ENCODE measurements at places on chromosomes 2 and 18.

GRCh38 chr2:175175896-175176295 lies 5.6 kb downstream of the ATP5MC3 start:
- DNase-seq = no peak

DNA sequence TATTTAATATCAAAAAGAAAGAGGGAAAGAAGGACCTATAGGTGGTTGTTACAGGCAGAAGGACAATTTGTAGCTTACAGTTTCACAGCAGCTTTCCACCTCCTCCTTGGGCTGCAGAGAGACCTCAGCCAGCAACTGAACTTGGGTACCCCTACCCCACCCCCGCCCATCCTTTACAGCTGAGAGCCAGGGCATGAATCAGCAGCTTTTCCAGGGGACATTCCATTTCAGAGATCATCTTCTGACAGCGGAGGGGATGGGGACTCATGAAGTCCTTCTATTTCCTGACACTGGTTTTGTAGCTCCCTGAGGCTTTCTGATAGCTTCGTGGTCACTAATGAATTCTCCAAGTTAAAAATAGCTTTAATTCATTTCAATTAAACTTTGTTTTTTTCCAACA lies 96.4 kb downstream of the ITGB1BP1 start:
- DNase-seq = no peak

DNA sequence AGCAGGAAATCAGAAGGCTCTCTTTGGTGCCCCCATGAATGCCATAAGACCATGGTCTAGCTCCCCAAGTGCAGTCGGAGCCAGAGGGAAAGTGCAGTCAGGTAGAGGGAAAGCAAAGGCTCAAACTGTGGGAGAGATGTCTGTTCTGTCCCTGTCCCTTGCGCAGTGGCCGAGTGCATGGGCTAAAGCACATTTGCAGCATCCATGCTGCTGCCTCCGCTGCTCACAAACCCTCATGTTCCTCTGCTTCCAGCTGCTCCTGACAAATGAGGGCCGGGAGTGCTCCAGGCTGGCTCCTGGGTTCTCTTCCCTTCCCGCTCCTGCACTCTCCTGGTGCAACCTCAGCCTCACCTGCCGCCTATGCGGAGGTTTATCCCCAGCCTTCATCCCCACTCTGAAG lies 34.2 kb downstream of the SCTR start:
- no peak for DNase-seq

DNA sequence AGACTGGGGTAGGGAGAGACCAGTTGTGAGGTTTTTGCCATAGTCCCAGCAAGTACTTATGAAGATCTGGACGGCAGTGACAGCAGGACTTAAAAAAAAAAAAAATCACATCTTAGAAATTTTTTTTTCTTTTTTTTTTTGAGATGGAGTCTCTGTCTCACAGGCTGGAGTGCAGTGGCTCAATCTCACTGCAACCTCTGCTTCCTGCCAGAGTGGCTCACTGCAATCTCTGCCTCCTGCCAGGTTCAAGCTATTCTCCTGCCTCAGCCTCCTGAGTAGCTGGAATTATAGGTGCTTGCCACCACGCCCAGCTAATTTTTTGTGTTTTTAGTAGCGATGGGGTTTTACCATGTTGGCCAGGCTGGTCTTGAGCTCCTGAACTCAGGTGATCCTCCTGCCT lies 22.4 kb upstream of the STAT4 start:
- DNase-seq = no peak

DNA sequence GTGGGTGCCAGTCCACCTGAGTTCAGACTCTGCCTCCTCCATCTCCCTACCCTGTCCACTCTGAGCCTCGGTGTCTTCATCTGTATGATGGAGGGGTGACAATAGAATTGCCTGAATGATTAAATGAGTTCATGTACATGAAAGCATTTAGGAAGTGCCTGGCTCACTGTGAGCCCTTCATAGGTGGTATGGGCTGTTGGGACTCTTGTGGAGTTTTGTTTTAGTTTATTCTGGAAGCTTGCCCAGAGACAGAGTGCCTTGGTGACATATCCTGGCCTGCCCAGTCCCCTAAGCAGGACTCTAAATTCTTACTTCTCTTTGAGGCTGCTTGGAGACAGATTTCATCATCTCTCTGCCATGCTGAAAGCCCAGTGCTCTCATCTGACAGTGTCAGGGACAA lies 24.5 kb upstream of the GIGYF2 start:
- no peak for DNase-seq

- no peak for DNase-seq
Observed at GRCh38 chr2:175048275-175048674, 43.1 kb upstream of the CHN1 start.

DNA sequence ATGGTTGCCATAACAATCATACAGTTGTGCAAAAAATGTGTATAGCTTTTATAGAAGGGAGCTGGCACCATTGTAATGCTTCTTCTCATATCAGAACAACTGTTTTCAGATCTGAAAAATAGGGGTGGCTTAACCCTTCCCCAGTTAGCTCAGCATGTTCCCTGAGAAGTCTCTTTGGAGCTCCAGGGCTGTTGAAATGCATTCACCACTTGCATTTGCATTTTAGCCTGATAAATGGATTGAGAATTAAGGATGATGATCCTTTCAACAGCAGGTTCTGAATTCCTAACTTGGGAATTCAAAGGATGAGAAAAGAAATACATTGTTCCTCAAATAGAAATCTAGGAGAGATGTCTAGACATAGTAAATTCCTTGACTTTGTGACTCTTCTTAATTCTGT lies 181.7 kb upstream of the ALPP start:
- DNase-seq = no peak

DNA sequence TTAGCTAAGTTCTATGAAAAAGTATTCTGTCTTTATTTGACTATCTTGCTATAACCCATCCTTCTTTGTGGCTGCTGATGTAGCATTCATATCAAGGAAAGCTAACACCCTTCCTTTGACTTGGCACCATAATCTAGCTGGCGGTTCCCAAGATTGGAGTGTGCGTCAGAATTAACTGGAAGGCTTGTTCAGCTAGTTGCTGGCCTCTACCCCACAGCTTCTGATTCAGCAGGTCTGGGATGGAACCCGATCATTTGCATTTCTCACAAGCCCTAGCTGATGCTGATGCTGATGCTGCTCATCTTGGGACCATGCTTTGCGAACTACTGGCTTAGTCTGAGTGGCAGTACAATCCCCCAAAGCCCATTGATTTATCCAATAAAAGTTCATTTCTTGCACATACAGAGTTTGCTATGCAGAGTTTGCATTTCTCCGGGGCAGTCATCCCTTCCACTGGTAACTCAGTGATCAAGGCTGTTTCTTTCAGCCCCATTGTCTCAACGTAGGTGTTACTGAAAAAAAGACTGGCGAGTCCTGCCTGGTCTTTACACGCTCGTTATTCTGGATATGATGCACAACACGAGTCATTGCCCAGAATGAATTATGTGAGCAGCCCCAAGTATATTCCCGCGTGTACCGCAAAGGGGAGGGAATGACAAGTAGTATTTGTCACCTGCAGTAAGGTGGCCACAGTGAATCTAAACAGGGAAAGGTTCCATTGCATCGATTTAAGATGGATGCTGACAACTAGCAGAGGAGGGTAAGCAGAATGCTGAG lies 96.5 kb downstream of the ZNF532 start:
- DNase-seq = no peak

DNA sequence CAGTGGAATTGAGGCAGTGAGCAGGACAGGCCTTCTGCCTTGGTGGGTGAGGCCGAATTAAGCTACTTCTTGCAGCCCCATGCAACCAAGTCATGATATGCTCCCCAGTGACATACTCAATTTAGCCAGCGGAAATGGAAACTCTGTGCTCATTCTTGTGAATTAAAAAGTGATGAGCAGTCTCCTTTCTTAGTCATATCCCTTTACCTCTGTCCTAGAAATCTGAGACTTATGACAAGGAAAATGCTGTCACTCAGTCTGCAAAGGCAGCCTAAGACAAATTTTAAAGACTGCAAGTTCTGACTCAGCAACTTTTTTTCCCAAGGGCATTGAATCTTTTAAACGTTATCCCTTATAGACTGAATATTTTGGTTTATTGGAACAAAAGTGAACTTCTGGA lies 218.2 kb downstream of the SH3BP4 start:
- no peak for DNase-seq

- no peak for DNase-seq
Observed at GRCh38 chr2:82740527-82740926, 1718.6 kb downstream of the SUCLG1 start.

DNA sequence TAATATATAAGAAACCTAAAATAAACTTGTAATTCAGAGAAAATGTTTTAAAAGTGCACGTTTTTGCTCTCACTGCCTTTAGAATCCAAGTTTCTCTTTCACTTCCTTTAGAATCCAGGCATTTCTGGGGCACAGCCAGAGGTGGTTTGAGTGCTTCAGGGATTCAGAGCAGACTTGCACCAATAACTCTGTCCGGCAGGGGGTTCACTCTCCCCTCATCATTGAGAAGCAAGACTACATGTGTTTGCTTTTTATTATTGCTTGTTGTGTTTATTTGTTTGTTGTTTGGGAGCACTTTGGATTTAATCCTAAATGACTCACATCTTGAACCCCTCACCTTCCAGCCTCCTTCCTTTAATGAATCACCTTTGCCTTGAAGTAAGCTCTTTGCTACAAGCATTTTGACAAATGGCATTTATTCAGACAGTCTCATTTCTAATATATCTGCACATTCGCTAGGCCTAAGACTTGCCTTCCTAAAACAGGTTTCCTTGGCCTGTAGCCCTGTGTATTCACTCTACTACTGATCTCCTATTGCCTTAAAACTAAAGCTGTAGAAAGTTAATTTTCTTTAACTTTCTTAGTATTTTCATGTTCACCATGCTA lies 233.5 kb upstream of the ATP5MC3 start:
- DNase-seq = no peak

Data from SK-N-MC (cell line).